Lower lobe of right lung (tissue), 2 donors: ENCODE measurements at places on chromosomes 3 and 15.

DNA sequence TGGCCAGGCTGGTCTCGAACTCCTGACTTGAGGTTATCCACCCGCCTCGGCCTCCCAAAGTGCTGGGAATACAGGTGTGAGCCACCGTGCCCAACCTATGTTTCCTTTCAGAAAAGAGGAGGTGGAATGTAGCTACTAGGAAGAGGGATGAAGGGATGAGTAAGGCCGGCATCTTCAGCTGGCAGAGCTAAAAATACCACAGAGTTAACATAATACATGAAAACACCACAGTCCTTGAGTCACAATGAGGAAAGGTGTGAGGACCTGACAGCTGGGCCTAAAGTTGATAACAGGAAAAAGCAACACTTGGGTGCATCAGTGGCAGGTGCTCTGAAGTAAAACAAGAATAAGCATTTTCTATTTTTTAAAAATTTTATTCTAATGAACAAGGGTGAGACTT, 392.2 kb downstream of the DIPK2A start:
- DNase-seq = no peak

GRCh38 chr3:98361289-98361688, 7.6 kb downstream of the OR5K4 start:
- DNase-seq = no peak

- DNase-seq = no peak
Observed at GRCh38 chr3:14532691-14533456, 7.3 kb downstream of the GRIP2 start.

DNA sequence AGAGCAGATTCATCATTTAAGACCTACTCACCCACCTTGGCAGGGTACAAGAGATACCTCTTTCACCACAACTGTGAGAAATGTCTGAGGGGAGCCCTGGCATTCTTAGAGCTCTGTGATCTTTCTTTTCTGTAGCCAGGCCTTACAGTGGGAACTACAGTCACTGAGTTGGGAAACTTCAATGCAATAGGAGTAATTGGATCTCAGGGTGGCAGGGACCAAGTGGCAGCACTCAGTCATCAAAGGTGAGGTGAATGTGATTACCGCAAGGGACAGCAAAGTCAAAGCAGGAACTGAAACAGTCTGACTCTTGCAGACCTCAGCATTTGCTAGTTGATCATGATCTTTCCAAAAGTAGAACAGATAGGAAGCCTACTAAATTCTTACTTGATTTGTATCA, 7.2 kb upstream of the MCF2L2 start:
- no peak for DNase-seq

- DNase-seq = no peak
Observed at GRCh38 chr3:173993299-173993698, 595.8 kb downstream of the NLGN1 start.

DNA sequence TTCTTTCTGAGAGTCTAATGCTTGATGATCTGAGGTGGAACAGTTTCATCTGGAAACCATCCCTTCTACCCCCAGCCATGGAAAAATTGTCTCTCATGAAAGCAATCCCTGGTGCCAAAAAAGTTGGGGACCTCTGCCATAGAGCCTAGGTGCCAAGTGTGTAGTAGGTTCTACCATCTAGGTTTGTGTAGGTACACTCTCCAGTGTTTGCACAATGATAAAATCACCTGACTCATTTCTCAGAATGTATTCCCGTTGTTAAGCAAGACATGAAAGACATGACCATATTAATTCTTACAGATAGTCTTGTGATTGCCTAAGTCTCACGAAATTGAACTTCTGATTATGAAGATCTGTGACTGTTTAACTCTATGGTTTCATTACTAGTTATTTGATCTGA, 68.6 kb downstream of the KAT2B start:
- no peak for DNase-seq

DNA sequence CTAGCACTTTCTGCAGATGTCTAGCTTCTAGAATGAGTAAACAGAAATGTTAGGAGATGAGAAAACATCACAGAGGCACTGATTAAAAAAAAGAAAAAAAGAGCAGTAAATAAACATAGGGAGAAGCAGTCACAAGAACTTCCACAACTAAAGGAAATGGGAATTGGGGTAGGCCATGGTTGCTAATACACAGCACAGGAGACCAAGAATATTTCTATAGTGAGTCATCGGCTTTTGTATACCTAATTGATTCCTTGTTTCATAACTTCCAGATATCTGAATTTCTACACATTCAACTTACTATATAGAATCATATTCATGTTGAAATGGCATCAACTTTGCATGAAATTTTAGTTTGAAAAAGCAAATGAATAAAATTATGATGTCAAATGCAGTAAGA, 47.3 kb upstream of the TCF12 start:
- no peak for DNase-seq

- no peak for DNase-seq
Observed at GRCh38 chr3:4751502-4752101, 227.6 kb upstream of the BHLHE40 start.

GRCh38 chr15:29457729-29458128, 188.1 kb upstream of the NSMCE3 start:
- DNase-seq = no peak

GRCh38 chr3:39096775-39097174, 10.7 kb downstream of the GORASP1 start:
- DNase-seq = no peak

DNA sequence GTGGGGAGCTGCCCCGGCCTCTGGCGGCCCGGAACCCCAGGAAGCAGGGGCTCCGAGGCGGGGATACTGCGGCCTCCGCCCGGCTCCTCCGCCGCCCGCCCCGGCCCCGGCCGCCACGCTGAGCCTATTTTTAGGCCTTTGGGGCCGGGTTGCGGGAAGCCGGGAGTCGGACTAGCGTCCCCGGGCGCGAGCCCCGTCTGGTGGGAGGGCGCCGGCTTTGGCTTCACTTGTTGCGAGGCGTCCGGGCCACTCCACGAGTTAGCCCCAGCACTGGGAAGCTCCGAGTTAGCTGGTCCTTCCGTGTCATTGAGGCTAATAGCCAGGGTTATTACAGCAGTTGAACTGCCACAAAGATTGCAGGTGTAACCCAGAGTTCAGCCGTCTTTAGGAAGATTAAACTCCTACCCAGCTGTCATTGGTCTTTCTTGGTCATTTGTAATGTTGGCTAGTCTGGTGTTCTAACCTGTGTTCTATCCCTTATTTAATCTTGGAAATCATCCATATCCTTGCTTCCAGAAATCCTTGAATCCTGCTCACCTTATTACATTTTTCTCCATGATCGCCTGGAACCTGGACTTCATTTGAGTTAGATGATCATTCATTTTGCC, 791 bp downstream of the GYG1 start:
- DNase-seq = peak; percentile 72

DNA sequence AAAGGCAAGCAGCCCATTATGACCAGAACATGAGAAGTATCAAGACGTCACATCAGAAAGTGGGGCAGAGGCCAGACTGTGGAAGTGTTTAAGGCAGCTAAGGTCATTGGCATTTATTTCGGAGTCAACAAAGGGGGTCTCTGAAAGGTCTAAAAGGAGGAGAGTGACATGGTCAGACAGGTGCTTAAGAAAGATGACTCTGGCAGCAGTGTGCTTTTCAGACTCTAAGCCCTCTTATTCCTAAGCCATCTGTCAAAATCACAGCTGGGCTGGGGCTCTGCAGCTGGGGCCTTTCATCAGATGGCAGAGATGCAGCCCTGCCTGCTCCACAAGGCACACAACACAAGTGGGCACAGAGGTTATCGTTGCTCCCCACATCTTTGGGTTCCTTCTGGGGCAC, 14.0 kb downstream of the FBXL22 start:
- no peak for DNase-seq

- no peak for DNase-seq
Observed at GRCh38 chr3:14889205-14889604, 58.2 kb upstream of the NR2C2 start.

DNA sequence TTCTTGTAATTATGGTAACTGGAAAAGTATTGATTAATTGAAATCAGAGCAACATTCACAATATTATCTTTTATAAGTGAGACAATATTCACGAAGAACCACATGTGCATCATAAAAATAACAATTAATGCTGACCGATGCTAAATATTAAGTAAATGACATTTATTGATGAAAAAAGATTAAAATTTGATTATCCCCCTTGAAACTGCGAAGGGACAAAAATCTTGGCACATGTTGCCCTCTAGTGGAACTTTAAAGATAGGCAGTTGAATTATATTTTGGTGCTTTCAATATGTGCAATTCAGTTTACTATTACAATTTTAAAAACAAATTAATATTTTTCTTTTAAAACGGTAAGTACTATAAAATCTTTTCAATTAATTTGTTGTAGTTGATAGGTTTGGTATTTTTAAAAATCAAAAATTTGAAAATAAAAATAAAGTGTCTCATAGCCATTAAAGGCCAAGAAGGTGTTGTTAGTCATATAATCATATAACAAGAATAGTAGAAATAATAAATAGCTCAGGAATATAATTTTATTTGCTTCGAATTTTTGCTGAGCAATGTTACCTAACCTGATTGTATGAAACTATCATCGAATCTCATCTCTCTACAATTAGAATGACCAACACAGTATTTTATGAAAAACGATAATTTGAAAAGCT, 270.2 kb downstream of the ROBO1 start:
- DNase-seq = no peak

GRCh38 chr15:36414670-36415069, 164.8 kb upstream of the CDIN1 start:
- DNase-seq = no peak

GRCh38 chr3:157204431-157204830, 44.5 kb upstream of the CCNL1 start:
- no peak for DNase-seq

- no peak for DNase-seq
Observed at GRCh38 chr15:37056177-37057121, 43.9 kb downstream of the MEIS2 start.

DNA sequence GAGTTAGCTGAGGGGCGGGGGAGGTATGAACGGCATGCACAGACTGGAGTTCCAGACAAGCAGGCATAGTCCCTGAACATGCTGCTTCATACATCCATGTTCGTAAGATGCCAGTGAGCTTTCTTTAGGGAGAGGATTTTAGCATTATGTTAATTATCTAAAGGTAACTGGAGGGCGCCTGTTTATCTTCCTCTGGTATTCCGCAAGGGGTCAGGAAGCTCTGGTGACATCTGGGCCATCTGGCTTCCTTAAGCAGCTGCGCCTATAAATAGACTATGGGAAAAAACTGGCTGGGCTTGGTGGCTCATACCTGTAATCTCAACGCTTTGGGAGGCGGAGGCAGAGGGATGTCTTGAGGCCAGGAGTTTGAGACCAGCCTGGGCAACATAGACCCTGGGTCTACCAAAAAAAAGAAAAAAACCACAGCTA, 1.5 kb upstream of the FBXO22 start:
- DNase-seq = no peak

GRCh38 chr3:147775816-147776530, 366.8 kb downstream of the ZIC1 start:
- DNase-seq = no peak

- DNase-seq = no peak
Observed at GRCh38 chr3:66480666-66481065, 20.2 kb downstream of the LRIG1 start.

DNA sequence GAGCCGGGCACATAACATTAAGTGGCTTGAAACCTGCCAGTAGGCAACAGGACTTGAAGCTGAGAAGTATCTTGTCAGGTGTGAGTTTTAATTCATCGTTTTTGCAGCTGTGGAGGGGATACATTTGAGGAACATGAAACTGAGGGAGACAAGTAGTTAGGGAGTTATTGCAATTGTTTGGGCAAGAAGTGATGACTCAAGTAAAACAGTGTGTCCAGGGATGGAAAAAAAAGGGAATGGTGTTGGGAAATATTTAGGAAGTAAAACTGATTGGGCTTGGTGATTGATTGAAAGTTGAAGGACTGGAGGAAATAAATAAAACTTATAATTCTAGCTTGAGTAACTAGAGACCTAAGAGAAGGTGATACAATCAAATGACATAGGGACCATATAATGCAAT, 85.5 kb downstream of the NCEH1 start:
- DNase-seq = no peak

- no peak for DNase-seq
Observed at GRCh38 chr3:25508901-25509300, 80.8 kb downstream of the RARB start.

DNA sequence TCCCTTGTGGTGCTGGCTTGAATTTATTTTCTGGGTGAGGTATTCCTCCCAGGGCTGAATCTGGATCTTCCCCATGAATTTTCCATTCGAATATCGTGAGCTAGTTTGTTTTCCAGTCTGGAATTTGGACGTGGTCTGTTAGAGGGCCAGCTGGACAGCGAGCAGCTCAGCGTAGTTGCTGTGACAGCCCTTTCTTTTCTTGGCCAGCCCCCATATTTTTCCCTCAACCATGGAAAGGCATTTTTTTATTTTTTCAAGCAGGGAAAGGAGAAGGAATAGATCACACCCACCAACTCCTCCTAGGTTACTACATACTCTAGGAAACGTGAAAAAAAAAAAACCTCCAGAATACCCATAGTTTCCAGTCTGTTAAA, 152.0 kb downstream of the KLHL25 start:
- DNase-seq = no peak

DNA sequence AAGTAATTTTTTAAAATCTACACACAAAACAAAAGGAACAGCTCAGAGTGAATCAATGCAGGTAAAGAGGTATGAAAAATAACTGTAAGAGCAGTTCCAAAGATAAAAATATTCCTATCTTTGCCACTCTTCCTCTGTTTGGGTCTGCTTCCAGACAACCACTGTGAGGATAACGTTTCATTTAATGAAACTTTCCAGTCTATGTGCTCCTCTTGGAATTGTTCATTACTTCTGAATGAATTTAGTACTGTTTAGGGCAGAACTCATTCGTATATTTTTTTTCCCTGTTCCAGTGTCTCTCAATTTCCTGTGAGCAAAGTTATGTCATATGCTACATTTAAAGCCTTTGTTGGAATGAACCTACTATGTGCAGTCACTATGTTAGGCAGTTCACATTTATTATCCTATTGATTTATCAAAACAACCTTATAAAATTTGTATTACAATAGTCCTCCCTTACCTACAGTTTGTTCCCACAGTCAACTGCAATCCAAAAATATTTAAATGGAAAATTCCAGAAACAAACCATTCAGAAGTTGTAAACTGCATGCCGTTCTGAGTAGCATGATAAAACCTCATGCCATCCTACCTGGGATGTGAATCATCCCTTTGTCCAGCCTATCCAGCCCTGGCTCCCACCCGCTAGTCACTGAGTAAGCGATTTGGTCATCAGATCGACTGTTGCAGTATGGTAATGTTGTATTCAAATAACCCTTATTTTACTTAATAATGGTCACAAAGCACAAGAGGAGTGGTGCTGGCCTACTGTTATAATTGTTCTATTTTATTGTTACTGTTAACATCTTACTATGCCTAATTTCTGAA, 98.1 kb downstream of the TMCC1 start:
- no peak for DNase-seq

GRCh38 chr3:197367081-197367780, 68.8 kb upstream of the DLG1 start:
- DNase-seq = peak; percentile 90

GRCh38 chr3:88291486-88291885, 141.7 kb downstream of the C3orf38 start:
- DNase-seq = no peak

DNA sequence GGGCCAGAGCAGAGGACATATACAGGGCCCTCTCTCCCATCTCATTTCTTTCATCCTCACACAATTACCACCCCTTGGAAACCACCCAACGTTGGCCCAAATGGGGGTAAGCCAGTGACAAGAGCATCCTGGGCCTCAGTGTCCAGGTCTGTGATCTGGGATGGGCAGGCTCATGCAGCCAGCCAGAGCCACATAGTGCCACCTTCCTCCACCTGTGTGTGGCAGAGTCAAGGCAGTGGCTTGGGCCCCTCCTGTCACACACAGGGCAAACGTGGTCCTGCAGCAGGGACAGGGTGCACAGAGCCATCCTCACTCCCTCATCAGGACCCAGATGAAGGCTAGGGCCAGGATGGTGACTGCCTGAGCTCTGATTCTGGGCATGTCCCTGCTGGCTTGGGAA, 2.3 kb upstream of the MYL3 start:
- DNase-seq = no peak
